Uterus (tissue), 4 donors: ENCODE measurements at places on chromosomes 11 and 22. TPM values are rescaled to one million over a fixed set of nuclear protein-coding genes. Genes with fewer than 3 reads are reported as not detected.

The LRRC4C gene
- total RNA-seq: 16.9 TPM

- no peak for DNase-seq
Observed at GRCh38 chr11:64627371-64627770, 36.4 kb downstream of the SLC22A12 start.

GRCh38 chr11:95505927-95506426, 275.0 kb upstream of the SESN3 start:
- no peak for DNase-seq

The HMOX1 gene
- total RNA-seq: 7.2 TPM

The SUN2 gene
- 118 TPM for total RNA-seq
